ENCODE measurements at places on chromosomes 6 and 20.

DNA sequence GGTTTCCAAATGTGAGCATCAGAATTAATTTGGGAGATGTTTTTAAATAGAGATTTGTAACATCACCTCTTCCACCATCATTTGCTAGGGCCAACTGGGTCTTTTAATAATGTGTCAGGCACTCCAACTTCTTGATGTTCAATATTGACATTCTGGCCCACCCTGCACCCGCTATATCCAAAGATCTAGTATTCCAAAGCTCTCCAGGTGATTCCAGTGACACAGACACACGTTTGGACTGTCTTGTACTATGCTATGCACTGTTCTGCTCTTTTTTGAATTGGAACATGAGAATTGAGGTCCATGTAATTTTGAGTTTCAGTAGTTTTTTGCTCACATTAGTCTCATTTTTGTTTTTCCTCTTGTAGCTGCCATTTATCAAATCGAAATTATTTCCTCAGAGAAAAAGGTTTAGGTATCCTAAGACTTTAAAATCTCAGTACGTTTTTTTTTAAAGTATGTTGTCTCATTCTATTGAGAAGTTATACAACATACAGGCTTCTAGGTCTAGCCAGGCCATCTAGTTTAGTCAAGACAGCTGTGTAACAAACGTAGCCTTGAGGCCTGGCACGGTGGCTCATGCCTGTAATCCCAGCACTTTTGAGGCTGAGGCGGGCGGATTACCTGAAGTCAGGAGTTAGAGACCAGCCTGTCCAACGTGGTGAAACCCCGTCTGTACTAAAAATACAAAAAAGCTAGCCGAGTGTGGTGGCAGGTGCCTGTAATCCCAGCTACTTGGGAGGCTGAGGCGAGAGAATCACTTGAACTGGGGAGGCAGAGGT, 3.1 kb downstream of the BICRAL start:
- peaks cover 23% of the 10 kb centered on the region for H3K36me3 ChIP-seq
- no peak for DNase-seq
- no peaks in the 10 kb centered on the region for H3K27me3 ChIP-seq
- H3K27ac ChIP-seq = peak overlapping the region; percentile 98
- H3K4me3 ChIP-seq = no peak overlapping the region

DNA sequence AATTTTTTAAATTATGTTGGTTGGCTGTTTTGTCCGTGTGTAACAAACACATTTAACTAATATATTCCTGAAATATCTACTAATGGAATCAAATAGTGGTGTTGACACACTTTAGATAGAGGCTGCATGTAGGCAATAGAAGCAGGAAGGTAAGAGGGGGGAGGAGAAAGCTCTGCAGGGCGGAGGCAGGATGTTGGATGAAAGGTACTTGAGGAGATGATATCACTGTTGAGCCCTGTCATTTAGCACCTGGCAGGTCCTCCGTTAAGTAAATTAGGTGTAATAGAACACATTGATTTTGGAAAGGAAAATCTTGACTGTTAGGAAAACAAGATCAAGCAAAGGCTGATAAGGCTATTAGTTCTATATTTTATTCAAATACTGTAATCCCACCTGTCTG, 618.7 kb downstream of the PKHD1 start:
- H3K36me3 ChIP-seq = no peaks in the 10 kb centered on the region
- no peak overlapping the region for H3K27ac ChIP-seq
- no peaks in the 10 kb centered on the region for H3K4me1 ChIP-seq
- no peak for DNase-seq
- no peak overlapping the region for H3K4me3 ChIP-seq

DNA sequence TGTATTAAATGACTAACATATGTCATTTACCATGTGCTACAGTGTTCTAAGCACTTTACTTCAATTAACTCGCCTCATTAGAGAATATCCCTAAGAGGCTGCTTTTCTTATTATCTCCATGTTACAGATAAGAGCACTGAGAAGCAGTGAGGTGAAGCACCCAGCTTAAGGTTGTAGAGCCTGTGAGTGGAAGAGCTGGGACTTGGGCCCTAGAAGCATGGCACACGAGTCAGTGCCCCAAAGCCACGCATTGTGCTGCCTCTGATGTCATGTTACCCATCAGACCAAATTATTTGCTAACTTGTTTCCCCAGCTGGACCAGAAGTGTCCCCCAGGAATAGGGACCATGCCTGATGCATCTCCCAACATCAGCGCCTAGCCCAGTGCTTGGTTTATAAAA, 34.1 kb downstream of the POFUT1 start:
- no peak overlapping the region for H3K4me3 ChIP-seq
- no peaks in the 10 kb centered on the region for H3K27me3 ChIP-seq
- H3K4me1 ChIP-seq = peaks cover 21% of the 10 kb centered on the region
- no peak overlapping the region for H3K27ac ChIP-seq
- no peak for DNase-seq

DNA sequence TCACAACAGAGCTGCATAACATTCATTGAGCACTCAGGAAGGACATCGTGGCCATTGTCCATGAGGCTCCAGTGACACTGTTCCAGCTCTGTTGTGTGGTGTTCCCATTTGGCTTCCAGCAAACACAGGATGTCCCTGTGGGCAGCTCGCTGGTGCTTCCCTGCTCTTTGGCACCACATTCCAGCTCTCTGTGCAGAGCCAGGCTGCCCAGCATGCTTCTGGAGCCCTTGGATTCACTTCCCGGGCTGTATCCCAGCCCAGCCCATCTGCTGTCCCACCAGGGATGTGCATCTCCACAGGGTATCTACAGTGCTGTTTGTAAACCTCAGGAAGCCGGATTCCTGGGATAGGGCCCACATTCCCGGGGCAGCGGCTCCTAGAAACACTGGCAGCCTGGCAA, 57.2 kb downstream of the CTCFL start:
- no peaks in the 10 kb centered on the region for H3K4me1 ChIP-seq
- no peaks in the 10 kb centered on the region for H3K36me3 ChIP-seq
- no peak for DNase-seq
- no peak overlapping the region for H3K27ac ChIP-seq
- no peak overlapping the region for H3K4me3 ChIP-seq
- H3K27me3 ChIP-seq = no peaks in the 10 kb centered on the region

- H3K27ac ChIP-seq = no peak overlapping the region
- peaks cover 10% of the 10 kb centered on the region for H3K27me3 ChIP-seq
- no peaks in the 10 kb centered on the region for H3K36me3 ChIP-seq
- H3K4me3 ChIP-seq = no peak overlapping the region
Measured at GRCh38 chr6:151544453-151544852, 50.6 kb downstream of the CCDC170 start.

DNA sequence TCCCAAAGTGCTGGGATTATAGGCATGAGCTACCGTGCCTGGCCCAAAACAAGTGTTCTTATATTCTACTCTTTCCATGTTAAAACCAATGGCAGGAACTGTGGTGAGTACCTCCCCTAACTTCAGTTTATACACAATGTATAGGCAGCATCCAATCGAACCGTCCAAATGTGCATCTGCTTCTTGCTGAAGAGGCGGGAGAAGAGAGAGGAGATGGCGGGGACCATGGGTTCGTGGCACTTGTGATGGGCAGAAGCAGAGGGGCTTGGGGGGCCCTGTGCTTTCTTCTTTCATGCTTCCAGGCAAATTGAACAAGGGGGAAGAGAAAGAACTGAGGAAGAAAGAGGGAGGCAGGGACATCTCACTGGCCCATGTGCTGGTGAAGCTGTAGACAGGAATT, 11.2 kb upstream of the TCFL5 start:
- H3K4me1 ChIP-seq = peaks cover 17% of the 10 kb centered on the region
- peaks cover 3% of the 10 kb centered on the region for H3K27me3 ChIP-seq
- H3K4me3 ChIP-seq = no peak overlapping the region
- H3K27ac ChIP-seq = no peak overlapping the region

DNA sequence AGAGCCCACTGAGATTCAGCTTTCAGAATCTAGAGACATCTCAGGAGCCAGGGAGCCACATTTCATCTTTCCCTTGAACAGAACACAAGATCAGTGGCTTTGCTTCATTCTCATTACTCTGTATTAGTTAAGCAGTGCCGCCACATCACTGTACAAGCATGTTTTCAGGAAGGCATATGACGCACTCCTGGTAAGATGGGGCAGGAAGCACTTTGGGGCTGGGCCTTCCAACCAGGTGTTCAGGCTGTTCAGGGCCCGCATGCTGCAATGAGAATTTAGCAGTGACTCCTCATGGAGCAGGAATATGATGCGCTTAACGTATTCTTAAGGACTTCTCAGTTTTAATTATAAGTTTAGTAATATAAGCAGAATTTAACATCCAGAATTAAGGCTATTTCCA, 29.7 kb upstream of the GNRH2 start:
- H3K36me3 ChIP-seq = peaks cover 56% of the 10 kb centered on the region
- H3K4me3 ChIP-seq = no peak overlapping the region
- H3K27ac ChIP-seq = peak overlapping the region; percentile 57
- H3K4me1 ChIP-seq = peaks cover 54% of the 10 kb centered on the region
- no peaks in the 10 kb centered on the region for H3K27me3 ChIP-seq
- no peak for DNase-seq

DNA sequence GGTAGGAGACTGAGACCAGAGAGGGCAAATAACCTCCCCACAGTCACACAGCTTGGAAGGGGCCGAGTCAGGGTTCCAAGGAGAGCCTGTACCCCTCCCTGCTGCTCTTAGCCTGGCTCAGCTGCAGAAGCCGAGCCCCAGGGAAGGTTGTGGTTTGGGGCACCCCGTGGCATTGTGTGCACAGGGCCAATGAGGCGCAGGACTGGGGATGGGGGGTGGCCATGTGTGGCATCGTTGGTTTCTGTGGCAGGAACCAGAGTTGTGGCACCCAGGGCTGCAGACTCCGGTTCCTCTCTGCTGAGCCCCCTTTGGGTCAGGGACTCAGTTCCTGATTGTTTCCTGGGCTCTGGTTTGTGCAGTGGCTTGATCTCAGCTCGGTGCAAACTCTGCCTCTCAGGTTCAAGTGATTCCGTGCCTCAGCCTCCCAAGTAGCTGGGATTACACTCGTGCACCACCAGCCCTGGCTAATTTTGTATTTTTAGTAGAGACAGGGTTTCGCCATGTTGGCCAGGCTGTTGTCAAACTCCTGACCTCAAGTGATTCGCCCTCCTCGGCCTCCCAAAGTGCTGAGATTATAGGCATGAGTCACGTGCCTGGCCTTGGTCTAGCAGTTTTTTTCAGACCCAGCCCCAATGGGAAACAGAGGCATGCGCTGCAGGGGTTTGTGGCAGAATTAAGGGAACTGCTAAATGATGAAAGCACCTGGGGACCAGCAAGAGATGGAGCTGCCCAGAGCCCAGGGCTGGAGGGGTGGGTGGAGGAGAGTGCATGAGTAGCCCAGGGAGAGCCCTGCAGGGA, 221.0 kb upstream of the SULF2 start:
- H3K36me3 ChIP-seq = no peaks in the 10 kb centered on the region
- no peak overlapping the region for H3K27ac ChIP-seq
- DNase-seq = no peak
- no peak overlapping the region for H3K4me3 ChIP-seq
- H3K27me3 ChIP-seq = peaks cover 4% of the 10 kb centered on the region

DNA sequence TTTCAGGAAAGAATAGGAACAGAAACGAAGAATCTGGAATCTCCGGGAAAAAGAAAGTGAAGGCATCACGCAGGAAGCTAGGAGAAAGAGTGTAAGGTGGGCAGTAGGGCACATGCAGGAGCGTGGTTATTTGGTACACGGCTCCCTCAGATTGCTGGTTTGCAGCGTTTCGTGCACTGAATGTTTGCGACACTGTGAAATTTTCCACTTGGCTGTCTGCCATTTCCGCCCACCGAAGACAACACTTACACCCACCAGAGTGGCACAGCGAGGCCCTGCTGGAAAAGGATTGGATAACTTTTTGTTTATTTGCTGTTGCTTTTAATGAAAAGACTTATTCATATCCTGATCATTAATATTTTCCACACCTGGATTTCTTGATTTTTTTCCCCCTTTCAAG, 248.3 kb downstream of the GMPR start:
- peak; percentile 55 for DNase-seq
- peaks cover 44% of the 10 kb centered on the region for H3K36me3 ChIP-seq
- H3K27me3 ChIP-seq = no peaks in the 10 kb centered on the region

- H3K36me3 ChIP-seq = no peaks in the 10 kb centered on the region
- H3K4me1 ChIP-seq = no peaks in the 10 kb centered on the region
- no peak overlapping the region for H3K4me3 ChIP-seq
- peaks cover 8% of the 10 kb centered on the region for H3K27me3 ChIP-seq
- DNase-seq = no peak
- H3K27ac ChIP-seq = no peak overlapping the region
Measured at GRCh38 chr20:33281550-33282146, 1.4 kb upstream of the BPIFB1 start.
